ENCODE measurements at places on chromosomes 6 and 20.
A peak's percentile ranks its signal among the peaks of the same experiment; 100 is the strongest.

DNA sequence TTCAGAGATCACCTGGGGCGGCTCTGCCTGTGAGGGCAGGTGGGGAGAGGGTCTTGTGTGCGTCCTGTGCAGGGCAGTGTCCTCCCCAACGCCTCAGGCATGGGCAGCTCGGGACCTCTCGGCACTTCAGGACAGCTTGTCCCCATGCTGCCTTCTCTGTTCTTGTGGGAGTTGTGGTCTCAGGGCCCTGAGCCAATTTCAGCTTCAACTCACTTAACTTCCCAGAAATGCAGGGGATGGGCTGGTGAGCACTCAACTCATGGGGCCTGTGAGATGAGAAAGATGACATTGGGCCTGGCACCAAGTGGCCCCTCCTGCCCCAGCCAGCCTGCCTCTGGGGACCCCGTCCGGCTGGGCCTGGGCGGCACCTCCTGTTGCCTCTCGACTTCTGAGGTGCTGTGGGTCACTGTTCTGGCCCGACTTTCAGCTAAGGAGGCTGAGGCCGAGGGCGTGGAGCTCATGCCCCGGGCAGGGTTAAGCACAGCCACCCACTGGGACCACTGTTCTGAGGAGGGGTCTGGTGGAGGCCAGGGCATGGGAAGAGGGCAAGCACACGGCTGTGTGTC lies 6.7 kb downstream of the RGS19 start:
- no peak for DNase-seq

DNA sequence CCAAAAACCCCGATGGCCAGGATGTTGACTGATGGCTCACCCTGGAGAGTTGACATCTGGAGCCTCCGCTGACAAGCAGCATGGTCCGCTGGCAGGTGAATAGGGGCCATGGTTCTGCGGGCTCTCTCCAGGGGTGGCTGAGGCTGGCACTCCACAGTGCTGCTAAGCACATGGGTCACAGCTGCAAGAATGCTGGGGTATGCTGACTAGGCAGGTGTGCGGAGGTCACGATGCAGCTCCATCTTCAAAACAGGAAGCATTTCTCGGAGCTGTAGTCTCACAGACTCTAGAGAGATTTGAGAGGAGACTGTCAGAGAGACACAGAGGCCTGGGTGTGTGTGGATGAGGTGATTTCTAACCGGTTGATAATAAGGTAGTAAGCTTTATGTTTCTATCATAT lies 341.6 kb downstream of the NRN1 start:
- DNase-seq = no peak

DNA sequence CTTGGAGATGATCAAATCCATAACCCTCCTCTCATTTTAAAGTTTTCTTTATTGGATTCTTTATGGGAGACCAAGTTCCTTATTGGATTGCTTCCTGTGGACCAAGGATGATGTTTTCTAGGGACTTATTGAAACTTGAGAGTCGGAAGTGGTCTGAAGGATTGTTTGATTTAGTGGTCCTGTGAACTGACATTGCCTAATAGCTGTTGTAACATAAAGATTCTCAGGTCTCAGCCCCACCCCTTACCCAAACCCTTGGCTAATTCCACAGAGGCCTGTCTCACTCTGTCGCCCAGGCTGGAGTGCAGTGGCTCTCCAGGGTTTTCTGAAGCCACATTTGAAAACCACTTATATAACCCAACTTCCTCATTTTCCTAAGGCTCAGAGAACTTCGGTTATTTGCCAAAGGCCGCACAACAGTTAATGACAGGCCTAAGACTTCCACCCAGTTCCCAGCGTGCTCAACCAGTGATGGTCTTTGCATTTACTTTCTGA lies 77.0 kb downstream of the ATXN1 start:
- DNase-seq = no peak

- peak; percentile 71 for DNase-seq
Measured at GRCh38 chr6:29653452-29654038, 3.3 kb upstream of the MOG start.

DNA sequence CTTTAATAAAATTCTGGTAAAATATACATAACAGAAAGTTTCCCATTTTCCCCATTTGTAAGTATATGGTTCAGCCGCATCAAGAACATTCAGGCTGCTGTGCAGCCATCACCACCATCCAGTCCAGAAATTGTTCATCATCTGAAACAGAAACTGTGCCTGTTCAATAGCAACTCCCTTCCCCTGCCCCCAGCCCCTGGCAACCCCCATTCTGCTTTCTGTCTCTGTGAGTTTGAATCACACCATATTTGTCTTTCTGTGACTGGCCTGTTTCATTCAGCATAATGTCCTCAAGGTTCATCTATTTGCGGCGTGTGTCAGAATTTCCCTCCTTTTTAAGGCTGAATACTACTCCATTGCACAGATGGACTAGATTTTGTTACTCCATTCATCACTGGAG lies 19.1 kb downstream of the VSTM2L start:
- no peak for DNase-seq

- DNase-seq = no peak
Measured at GRCh38 chr20:4252005-4252404, 236.6 kb upstream of the RNF24 start.

- DNase-seq = no peak
Measured at GRCh38 chr6:160035693-160036330, 66.9 kb downstream of the IGF2R start.

DNA sequence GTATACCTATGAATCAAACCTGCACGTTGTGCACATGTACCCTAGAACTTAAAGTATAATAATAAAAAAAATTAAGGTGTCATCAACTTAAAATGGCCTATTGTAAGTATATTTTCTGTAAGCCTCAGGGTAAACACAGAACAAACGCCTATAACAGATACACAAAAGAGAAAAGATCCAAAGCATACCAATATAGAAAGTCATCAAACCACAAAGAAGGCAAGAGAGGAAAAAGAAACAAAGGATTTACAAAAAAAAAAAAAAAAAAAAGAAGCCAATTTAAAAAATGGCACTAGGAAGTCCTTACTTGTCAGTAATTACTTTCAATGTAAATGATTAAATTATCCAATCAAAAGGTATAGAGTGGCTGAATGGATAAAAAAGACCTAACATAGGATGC lies 24.6 kb upstream of the ASF1A start:
- no peak for DNase-seq

DNA sequence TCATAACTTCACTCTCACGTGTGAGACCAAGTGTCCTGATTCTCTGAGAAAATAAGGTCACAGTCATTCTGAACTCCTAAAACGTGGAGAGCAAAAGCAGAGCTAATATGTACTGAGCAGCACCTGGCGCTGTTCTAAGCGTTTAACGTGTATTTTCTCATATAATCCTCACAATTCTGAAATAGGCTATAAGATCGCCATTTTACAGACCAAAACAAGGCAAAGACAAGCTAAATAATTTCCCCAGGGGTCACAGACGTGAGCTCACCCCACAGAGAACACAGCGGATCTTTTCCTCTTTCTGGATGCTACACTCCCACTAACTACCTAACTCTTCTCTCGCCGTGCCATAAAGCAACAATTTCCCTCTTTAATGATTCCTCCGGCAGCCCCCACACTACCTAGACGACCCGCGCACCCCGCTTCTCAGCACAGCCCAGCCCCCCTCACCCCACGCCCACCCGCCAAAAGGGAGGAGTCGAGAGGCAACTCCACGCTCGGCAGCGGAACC lies 636 bp downstream of the SUPT3H start:
- DNase-seq = no peak

DNA sequence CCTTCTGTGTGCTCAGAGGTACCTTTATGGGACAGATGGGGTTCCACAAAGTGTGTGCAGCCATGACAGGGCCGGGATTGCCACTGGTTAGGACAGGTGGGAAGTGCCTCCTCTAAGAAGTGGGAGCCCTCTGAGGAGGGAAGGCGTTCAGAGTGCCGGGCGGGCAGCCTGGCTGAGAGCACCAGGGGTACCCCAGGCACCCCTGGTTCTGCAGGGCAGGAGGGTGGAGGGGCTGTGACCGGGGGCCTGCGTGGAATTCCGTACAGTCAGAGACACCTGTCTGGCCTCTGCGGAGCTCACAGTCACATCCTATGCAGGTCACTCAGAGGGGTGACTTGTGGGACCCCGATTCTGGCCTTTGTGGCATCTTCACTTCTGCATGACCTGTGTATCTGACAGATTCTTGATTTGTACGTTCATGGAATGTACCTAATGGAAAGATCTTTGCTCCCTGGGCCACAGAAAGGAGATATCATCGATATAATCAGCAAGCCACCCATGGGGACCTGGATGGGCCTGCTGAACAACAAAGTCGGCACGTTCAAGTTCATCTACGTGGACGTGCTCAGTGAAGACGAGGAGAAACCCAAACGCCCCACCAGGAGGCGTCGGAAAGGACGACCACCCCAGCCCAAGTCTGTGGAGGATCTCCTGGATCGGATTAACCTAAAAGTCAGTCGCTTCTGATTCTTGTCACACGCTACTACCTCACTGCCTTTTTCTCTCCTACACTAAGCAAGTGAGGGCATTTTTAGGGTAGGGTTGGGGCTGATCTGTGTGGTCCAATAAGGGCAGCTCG lies 190.9 kb downstream of the SASH1 start:
- no peak for DNase-seq

GRCh38 chr6:14750059-14750661 lies 495.7 kb upstream of the JARID2 start:
- no peak for DNase-seq

GRCh38 chr6:27518881-27519795 lies 46.2 kb upstream of the ZNF184 start:
- peak; percentile 83 for DNase-seq

- peak; percentile 56 for DNase-seq
Measured at GRCh38 chr6:82247505-82248272, at the start of gene IBTK. TSS of gene IBTK (minus strand) at chr6:82247744. CDS start at chr6:82240486, 7,258 bp downstream.

DNA sequence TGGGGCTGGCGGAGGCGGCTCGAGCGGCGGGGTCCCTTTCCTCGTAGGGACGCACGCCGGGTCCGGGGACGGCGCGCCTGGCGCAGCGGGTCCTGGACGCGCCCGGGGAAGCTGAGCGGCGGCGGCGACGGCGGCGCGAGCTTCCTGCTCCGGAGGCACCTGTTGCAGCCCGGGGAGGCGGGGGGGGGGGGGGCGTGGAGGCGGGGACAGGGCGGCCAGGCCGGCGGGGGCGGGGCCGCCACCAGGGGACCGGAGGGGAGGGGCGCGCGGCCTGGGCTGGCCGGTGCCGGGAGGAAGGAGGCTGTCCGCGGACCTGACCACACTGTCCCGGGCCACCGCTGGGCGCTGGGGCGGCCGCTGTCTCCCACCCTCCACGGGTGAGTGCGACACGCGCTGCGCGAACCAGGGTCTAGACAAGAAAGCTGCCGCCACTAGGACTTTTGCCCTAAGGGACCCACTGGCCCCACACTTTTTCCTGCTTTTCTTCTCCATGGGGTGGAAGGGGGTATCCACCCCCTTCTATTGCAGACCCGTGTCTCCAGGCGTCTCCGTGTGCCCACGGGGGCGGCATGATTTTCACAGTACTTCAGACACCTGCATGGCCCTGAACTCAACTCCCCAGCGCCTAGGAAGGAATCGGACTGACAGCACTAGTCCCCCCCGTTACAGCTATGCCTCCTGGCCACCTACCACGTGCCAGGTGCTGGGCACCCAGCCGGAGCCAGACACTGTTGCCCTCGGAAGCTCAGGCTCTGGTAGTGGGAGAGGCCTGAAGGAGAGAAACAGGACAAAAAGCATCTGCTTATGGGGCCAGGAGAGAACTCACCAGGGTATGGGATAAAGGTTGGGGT lies at the start of gene NFATC2:
NFATC2 (minus strand) TSS at position 149 of the 851 bp plus-strand sequence. CDS start 220 bp downstream, outside the sequence.
- no peak for DNase-seq

- no peak for DNase-seq
Measured at GRCh38 chr6:119676230-119676629, 326.7 kb upstream of the MAN1A1 start.

GRCh38 chr6:35737413-35738211 lies 780 bp downstream of the ARMC12 start:
- peak; percentile 63 for DNase-seq

DNA sequence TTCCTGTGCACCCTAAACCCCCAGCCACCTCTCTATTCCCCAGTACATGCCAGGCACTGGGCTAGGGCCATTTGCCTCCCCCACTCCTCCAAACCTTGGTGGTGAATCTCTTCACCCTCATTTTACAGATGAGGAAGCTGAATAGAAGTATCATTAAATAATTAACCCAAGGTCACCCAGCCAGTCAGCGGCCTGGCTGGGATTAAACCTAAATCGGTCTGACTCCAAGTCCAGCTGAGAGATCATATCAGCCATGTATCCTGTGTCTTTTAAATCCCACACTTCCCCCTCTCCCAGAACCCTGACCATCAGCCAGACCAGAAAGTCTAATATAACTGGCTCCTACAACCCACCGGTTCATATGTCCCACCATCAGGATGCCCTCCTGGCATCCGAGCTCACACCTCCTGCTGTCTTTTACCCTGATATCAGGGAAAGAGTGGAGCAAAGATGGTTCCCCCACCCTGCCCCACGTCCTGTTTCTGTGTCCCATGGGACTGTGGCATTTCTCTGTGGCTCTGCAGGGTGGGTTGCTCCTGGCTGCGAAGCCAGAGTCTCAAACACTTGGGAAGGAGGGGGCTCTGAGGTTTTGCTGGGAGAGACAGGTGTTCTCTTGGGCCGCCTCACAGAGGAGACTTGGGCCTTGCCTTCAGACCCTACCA lies 145.3 kb downstream of the VEGFA start:
- DNase-seq = no peak

GRCh38 chr20:57651881-57652605 lies 31.8 kb upstream of the ZBP1 start:
- DNase-seq = no peak

- DNase-seq = no peak
Measured at GRCh38 chr20:32607727-32608663, 22.9 kb upstream of the NOL4L start.

DNA sequence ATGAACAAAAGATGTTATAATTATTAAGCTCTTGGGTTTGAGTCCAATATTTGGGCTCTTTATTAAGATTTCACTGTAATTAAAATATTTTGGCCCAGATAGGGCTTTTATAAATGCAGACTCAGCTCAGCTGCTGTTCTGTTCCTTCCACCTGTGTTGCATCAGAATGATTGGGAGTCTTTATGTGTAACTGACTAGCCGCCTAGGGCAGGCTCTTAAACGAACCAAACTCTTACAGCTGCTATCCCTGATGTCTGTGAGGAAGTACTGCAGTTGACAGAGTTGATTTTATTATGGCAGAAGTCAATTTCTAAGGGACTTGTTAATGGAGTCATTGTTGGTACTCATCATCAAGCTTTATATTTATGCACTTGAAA lies 144.7 kb downstream of the MYO6 start:
- no peak for DNase-seq

DNA sequence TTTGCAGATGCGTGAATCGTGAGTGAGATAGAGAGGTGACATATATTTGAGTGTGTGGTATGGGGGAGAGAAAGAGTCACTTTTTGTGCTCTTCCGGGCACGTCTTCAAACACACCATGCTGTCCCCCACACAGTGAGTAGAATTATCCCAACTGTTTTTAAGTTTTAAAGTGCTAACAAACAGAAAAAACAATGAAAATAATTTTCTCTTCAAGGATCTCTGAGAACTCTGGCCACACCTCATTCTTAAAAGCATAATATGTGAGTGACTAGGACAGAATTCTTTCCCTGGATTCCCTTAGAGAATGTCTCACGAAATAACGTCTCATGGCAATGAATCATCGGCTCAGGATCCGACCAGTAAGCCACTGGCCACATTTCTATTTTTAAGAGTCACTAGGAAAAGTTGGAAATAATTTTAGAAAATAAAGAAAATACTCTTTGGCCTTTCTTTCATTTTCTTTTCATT lies 235.7 kb upstream of the ZNF217 start:
- no peak for DNase-seq
